Activated T-helper 1 cell treated with anti-CD3 and anti-CD28 coated beads, Interleukin-12 subunit alpha, Interleukin-12 subunit beta, Interleukin-2, Interleukin-4 antibody, amounts not matched to agents 30 ng/mL and 10 ng/mL and 1 ng/mL, durations not matched to agents 14 hours and 24 hours and 36 hours (primary cell): ENCODE measurements at places on chromosomes 16 and 17. TPM values are rescaled to one million over a fixed set of nuclear protein-coding genes. Genes with fewer than 3 reads are reported as not detected.

The KRTAP4-6 gene
- total RNA-seq: not detected in 2 replicates

DNA sequence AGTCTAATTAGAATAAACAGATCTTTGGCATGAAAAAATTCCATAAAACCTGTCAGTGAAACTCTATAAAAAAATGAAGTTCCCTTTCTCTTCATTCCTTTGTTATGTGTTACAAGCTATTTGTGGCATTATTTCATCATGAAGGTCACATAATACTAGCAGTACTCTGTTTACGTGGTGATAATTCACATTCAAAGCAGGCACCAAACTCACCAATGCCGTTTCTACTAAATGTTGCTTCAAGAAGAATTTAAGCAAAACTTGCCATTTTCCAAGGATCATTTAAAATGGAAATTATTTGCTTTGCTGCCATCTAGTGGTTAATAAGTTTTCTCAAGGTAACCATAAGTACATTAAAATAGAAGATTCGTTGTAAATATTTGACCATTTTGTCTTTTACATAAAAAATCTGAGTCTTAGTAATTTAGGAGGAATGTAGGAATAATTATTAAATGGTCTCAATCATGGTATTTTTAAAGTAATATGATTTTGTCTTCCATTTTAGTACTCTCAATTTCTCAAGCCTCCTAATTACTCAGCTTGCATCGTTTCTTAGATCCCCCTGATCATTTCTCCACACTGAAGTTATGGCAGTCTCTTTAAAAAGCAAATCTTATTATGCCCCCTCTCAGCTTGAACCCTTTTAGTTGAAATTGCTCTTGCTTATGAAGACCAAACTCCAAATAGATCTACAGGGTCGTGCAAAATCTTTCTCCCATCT is 80.8 kb downstream of the OMG start:
- no peak for DNase-seq
- H3K27ac ChIP-seq: no peak overlapping the region
- no peaks in the 10 kb centered on the region for H3K27me3 ChIP-seq
- no peaks in the 10 kb centered on the region for H3K4me1 ChIP-seq
- no peak overlapping the region for H3K4me3 ChIP-seq

DNA sequence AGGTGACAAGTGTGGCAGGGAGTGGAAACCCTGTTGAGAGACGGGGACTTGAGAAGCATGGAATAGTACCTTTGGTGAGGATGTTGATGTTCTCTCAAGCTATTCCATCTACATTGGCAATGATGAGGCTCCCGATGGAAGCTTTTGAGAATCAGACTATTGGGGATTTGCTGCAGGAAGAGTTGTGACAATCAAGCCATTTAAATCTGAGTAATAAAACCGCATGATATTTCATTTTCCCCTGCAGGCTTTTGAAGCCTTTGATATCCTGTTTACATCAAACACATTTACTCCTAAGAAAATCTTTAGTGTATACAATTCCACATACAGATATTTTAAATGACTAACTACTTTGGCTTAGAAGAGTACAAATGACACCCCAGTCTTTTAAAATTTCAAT is 49.0 kb upstream of the CRYM start:
- H3K27me3 ChIP-seq: peaks cover 9% of the 10 kb centered on the region
- H3K27ac ChIP-seq: no peak overlapping the region
- no peak for DNase-seq

DNA sequence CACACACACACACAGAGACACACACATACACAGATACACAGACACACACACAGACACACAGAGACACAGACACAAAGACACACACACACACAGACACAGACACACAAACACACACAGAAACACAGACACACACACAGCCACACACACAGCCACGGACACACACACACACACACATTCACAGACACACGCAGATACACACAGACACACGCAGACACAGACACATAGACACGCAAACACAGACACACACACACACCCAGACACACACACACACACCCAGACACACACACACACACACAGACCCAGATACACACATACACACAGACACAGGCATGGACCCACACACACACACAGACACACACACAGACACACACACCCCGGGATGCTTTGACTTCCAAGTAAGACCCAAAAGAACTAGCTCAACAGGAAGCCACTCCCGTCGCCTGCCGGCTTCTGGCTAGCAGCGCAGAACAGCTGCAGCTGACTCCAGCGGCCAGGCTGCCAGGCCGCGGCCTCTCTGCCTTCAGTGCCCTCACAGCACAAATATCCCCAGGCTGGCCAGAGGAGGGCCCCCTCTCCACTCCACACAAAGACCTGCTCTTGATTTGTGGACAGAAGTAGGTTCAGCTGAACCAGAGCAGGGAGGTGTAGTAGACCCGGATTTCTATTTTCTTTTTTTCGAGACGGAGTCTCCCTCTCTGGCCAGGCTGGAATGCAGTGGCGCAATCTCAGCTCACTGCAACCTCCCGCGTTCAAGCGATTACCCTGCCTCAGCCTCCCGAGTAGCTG is 6.0 kb upstream of the CHRNE start:
- peaks cover 6% of the 10 kb centered on the region for H3K4me1 ChIP-seq
- no peaks in the 10 kb centered on the region for H3K36me3 ChIP-seq
- no peak overlapping the region for H3K27ac ChIP-seq
- H3K4me3 ChIP-seq: no peak overlapping the region

GRCh38 chr17:63024716-63025115 is 58.7 kb downstream of the TANC2 start:
- no peak for DNase-seq
- H3K36me3 ChIP-seq: no peaks in the 10 kb centered on the region
- peaks cover 3% of the 10 kb centered on the region for H3K27me3 ChIP-seq
- H3K4me1 ChIP-seq: no peaks in the 10 kb centered on the region
- no peak overlapping the region for H3K27ac ChIP-seq

DNA sequence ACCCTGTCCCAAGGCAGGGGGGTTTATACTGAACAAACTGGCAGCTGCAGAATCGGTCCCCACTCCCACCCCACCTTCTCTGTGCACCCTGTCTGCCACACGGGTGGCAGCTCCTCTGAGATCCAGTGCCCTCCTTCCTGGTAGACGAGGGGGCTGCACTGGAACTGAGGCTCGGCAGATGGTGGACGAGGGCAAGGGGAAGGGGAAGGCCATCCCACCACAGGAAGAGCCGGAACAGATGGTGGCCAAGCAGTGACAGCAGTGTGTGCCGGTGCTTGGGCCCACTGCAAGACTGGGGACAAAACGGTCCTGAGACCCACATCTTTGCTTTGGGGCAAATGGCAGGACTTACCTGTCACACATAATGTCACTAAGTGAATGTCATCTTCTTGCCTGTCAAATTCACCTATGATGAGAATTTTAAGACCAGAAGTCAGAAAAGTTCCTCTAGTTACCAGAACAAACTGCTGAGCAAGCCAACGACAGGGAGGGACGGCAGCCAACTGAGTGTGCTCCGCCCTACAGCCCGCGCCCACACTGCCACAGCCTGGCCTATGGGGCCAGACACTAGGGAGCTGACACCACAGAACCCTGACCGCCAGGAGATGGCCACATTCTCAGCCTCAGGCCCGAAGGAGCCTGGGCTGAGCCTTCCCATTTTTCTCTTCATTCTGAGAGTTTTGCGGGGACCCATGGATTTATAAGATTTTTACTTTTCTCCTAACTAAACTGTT is 14.4 kb downstream of the NTAN1 start:
- H3K4me3 ChIP-seq: no peak overlapping the region
- no peaks in the 10 kb centered on the region for H3K4me1 ChIP-seq
- DNase-seq: no peak
- H3K27me3 ChIP-seq: no peaks in the 10 kb centered on the region
- H3K27ac ChIP-seq: no peak overlapping the region
- peaks cover 25% of the 10 kb centered on the region for H3K36me3 ChIP-seq

The ZNF597 gene
- 2.6 TPM in 2 replicates for total RNA-seq

- no peaks in the 10 kb centered on the region for H3K4me1 ChIP-seq
- H3K36me3 ChIP-seq: no peaks in the 10 kb centered on the region
- no peaks in the 10 kb centered on the region for H3K27me3 ChIP-seq
- no peak within 1 kb of the TSS for H3K27ac ChIP-seq
These were observed at the start of gene DPEP1 for GRCh38 chr16:89613231-89613953. TSS of gene DPEP1 (plus strand) at chr16:89613642. CDS start at chr16:89630411, 16,769 bp downstream.

DNA sequence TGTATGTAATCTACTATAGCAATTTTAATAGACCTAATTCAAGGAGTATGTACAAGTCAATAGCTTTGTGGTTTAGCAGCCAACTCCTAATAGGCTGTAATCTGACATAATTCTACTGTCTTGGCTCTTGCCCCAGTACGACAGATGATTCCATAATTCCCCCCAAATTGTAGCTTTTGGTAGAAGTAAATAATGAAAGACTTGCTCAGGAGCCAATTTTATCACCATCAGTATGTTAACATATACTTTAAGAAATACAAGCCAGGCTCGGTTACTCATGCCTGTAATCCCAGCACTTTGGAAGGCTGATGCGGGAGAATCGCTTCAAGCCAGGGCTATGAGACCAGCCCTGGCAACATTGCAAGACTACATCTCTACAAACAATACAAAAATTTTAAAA is 53.9 kb downstream of the AP2B1 start:
- H3K4me1 ChIP-seq: peaks cover 5% of the 10 kb centered on the region
- H3K27ac ChIP-seq: no peak overlapping the region
- no peak overlapping the region for H3K4me3 ChIP-seq
- peaks cover 46% of the 10 kb centered on the region for H3K36me3 ChIP-seq

The CRHR1 gene
- total RNA-seq: not detected in 2 replicates

DNA sequence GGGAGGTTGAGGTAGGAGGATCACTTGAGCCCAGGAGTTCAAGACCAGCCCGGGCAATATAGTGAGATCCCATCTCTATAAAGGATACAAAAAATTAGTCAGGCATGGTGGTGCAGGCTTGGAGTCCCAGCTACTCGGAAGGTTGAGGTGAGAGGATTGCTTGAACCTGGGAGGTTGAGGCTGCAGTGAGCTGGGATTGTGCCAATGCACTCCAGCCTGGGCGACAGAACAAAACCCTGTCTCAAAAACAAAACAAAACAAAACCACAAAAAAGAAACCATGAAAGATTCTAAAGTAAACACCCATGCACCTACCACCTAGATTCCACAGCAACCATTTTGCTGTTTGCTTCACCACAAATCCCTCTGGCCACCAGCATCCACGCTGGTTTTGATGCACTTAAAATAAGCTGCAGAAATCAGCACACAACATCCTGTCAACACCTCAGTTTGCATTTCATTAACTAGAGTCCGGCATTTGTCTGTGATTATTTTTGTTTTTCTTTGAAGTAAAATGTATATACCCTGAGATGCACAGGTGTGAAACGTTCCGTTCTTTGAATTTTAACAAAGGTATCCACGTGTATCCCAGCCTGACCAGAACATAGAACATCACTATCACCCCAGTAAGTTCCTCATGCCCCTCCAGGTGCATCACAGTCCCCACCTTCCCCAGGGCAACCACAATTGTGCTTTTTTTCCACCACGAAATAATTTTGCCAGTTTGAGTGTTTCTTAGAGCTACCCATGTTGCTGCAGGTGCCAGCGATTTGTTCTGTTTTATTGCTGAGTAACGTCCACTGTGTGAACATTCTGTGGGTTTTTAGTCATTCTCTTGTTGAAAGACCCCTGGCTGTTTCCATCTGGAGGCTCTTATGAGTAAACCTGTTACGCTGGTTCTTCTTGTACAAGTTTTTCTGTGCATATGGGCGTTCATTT is 191.5 kb downstream of the SEC14L1 start:
- peak; percentile 57 for DNase-seq
- H3K4me3 ChIP-seq: peak overlapping the region; percentile 73
- no peaks in the 10 kb centered on the region for H3K27me3 ChIP-seq
- H3K36me3 ChIP-seq: peaks cover 1% of the 10 kb centered on the region
- H3K4me1 ChIP-seq: peaks cover 39% of the 10 kb centered on the region

The TBC1D3K gene
- not detected in 2 replicates for total RNA-seq

The DRC7 gene
- not detected in 2 replicates for total RNA-seq

- DNase-seq: no peak
- peaks cover 8% of the 10 kb centered on the region for H3K4me1 ChIP-seq
- H3K27me3 ChIP-seq: peaks cover 31% of the 10 kb centered on the region
- peak overlapping the region; percentile 49 for H3K4me3 ChIP-seq
- no peak overlapping the region for H3K27ac ChIP-seq
These were observed 1.0 kb downstream of the HSD11B2 start for GRCh38 chr16:67431775-67432505.

GRCh38 chr17:10327640-10328039 is 45.2 kb downstream of the MYH13 start:
- no peaks in the 10 kb centered on the region for H3K36me3 ChIP-seq
- no peak overlapping the region for H3K27ac ChIP-seq
- H3K27me3 ChIP-seq: no peaks in the 10 kb centered on the region
- peak; percentile 46 for DNase-seq
- no peak overlapping the region for H3K4me3 ChIP-seq
- H3K4me1 ChIP-seq: no peaks in the 10 kb centered on the region

GRCh38 chr17:37820995-37821713 is 76.3 kb upstream of the HNF1B start:
- DNase-seq: no peak
- peaks cover 2% of the 10 kb centered on the region for H3K36me3 ChIP-seq
- H3K4me3 ChIP-seq: no peak overlapping the region
- peaks cover 9% of the 10 kb centered on the region for H3K27me3 ChIP-seq
- no peak overlapping the region for H3K27ac ChIP-seq
- peaks cover 29% of the 10 kb centered on the region for H3K4me1 ChIP-seq

The ATXN2L gene
- 319 and 337 TPM in 2 replicates for total RNA-seq

DNA sequence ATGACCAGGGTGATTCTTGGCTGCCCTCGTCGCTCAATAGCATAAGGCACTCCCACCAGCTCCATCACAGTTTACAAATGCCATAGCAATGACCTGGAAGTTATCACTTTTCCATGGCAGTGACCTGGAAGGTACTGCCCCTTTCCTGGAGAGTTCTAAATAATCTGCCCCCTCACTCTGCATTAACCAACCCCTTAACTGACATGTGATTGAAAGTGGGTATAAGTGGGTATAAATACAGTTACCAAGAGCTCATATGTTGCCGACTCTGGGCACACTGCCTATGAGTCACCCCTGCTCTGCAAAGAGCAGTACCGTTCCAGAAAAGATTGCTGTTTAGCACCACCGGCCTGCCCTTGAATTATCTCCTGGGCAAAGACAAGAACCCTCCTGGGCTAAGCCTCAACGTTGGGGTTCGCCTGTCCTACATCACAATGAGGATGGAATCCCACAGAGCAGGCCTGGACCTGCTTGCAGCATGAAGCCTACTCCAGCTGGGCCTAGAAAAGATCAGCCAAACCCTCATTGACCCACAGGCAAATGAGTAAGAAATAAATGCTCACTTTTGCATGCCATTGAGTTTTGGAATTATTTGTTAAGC is 95.2 kb upstream of the SEC14L1 start:
- H3K27ac ChIP-seq: no peak overlapping the region
- no peaks in the 10 kb centered on the region for H3K36me3 ChIP-seq
- no peak for DNase-seq

- H3K36me3 ChIP-seq: no peaks in the 10 kb centered on the region
- H3K4me1 ChIP-seq: peaks cover 37% of the 10 kb centered on the region
- DNase-seq: no peak
- no peak overlapping the region for H3K27ac ChIP-seq
- no peaks in the 10 kb centered on the region for H3K27me3 ChIP-seq
- no peak overlapping the region for H3K4me3 ChIP-seq
These were observed 48.8 kb downstream of the SDK2 start for GRCh38 chr17:73595479-73595878.

GRCh38 chr17:39108461-39109375 is 42.7 kb downstream of the PLXDC1 start:
- no peak overlapping the region for H3K4me3 ChIP-seq
- peaks cover 1% of the 10 kb centered on the region for H3K27me3 ChIP-seq
- H3K27ac ChIP-seq: no peak overlapping the region
- H3K36me3 ChIP-seq: no peaks in the 10 kb centered on the region
- DNase-seq: no peak

The MYH11 gene
- not detected in 2 replicates for total RNA-seq
